ENCODE measurements at places on chromosomes 7 and 10.
A peak's percentile ranks its signal among the peaks of the same experiment; 100 is the strongest.

DNA sequence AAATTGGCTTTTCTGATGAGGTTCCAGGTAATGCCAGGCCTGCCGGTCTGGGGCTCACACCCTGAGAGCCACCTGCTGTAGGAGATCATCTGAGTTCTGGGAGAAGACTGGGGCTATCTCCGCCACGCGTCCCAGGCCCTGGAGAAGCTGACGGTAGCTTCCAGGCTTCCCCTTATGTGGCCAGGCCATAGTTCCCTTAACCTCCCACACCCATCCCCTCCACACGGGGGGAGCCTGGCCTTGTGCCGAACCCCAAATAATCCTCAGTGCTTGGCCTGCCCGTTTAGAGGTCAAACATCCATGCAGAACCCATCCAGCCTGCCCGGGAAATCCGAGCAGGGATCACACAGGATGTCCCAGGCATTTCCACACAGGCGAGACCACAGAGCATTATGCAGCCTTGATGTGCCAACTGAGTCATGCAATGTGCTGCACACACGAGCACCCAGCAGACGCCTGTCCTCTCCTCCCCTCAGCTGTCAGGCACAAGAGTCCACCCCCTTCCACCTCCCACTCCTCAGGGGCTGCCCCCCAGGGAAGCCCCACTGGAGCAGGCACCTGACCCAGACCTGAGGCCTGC, 176.2 kb downstream of the PRKAG2 start:
- no peak for DNase-seq

DNA sequence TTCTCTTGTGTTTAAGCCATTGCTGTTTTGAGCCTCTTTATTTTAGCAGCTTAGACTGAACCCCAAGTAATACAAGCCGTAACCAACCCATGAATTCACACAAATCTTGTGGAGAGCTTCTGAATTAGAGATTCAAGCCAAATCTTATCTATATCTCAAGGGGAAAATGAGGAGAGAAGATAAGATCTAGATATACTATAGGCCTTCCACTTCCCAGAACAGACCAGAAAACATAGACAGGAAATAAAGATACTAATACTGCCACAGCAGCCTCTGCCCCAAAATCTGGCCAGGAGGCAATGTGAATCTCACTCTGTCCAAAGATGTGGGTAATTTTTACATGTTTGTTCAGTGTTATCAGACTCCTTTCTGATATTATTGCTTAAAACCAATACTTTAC, 307.2 kb downstream of the PTEN start:
- DNase-seq, result no peak

GRCh38 chr7:32062150-32062549, 8.1 kb downstream of the PDE1C start:
- peak; percentile 46 for DNase-seq

DNA sequence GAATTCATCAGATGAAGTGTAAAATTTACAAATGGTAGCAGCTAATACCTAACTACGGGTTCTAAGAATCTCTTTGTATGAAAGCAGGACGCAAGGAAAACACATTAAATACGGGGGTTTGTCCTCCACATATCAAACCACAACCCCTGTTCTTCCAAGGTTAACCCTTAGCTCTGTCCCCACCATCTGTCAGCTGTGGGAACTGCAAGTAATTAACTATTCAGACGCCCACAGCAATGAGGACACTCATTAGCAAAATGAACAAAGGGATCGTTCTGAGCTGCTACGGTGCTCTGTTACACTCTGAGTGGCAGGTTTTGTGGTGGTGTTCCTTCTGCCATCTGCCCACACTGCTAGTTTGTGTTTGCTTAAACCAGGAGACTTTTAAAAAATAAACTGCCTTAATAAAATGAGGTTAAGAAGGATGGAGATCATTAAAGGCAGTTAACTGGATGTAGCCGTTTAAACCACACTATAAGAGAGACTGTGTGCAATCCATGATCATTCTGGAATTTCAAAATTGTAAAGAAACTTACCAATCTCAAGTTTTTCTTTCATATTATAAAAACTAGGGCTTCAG, 51.4 kb downstream of the C10orf67 start:
- DNase-seq, result peak; percentile 23

DNA sequence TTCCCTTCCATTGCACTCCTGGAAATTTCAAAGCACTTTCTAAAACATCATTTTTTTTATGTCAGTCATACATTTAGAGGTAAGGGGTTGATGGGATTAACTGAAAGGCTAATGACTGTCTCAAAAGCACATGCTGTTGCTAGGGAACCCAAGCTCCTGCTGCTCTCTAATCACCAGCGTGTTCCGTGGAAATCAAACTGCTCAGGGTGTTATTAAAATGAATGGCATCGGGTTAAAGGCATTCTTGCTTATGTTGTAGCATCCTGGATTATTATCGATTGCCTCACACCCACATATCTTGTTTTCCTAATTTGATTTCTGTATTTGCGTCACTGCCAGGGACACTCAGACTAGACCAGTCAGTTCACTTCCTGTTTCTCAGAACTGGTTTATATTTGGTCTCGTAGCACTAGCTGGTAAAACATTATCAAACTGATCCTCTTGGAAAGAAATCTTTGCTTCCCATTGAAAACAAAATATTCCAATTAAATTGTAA, 216.5 kb upstream of the MKLN1 start:
- DNase-seq, result peak; percentile 73

DNA sequence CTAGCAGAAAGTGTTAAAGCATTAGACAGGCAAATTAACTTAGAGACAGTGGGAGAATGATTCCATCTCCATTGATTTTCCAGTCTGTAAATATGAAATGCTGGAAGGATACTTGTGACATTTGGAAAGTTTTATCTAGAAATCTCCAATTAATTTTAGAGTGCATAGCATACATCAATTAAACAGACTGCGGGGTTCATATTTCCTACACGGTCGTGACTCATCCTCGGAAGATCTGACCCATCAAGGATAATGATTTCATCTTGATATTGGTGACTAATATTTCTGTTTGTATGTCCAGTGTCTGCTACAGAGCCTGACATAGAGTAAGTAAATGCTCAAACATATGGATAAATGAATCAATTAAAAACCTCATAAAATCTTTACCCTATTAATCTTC, 474.9 kb downstream of the KCNMA1 start:
- peak; percentile 53 for DNase-seq

GRCh38 chr7:128407751-128408708, 1.8 kb downstream of the IMPDH1 start:
- DNase-seq, result no peak

- DNase-seq, result no peak
Observed at GRCh38 chr7:157718303-157719007, 381.7 kb downstream of the DNAJB6 start.

DNA sequence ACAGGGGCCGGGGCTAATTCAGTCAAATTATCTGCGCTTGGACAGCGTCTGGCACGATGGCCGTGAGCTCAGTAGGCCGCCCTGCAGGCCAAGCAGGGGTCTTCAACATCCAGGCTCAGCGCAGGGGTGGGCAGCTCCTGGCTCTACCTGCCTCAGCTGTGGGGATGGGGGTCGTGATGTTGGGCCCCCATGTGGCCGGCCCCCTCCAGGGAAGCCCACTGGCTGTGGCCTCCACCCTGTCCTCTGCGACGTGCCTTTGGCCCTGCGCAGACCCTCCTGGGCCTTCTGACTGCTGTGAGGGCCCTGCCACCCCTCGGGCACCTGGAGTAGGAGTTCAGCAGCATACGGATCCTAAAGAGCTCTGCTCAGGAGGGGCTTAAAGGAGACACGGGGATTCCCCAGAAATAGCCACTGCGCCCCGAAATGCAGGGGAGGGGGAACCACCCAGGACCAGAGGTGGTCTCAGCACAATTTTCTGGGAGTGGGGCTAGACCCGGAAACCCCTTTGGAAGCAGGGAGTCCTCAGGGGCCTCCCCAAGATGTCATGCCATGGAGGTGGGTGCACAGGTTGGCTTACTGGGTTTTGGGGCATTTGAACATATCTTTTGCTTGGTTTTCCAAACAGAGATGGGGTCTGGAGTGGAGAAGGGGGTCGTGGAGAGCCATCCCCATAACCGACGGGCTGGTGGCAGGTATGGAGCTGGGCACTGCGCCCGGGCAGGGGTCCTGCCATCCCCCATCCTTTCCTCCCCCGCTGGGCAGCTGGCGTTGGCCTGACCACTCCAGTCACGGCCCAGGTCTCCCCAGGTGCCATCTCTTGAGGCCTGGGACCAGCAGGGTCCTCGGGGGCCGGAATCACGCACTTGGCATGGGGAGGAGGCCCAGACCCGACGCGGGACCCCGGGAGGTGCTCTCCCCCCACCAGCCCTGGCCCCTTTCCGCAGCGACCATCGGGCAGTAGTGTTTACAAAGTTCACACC, 4.0 kb upstream of the ADAP1 start:
- DNase-seq, result no peak

DNA sequence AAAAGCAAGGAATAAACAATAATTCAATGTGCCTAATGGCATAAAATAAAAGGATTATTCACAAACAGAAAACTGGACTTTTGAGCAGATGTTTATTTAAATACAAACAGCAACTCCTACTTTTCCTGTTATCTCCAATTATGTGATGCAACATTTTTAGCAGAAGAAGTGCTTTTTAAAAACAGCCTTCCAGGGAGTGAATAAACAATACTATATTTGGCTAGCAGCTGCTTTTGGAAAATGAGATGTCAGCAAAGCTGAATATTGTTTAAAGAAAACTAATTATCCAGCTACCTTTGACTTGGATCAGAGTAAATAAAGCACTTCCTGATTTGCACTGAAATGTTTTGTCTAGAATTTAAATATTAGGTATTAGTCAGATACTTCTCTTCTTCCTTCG, 23.2 kb downstream of the CDK1 start:
- DNase-seq, result peak; percentile 33

All from adipocyte (in vitro differentiated cells).